Stimulated activated CD4-positive, alpha-beta T cell treated with anti-CD3 and anti-CD28 coated beads, Interleukin-1b, Interleukin-23, amount 100 ng/mL, for 4 hours (primary cell): ENCODE measurements at places on chromosomes 11 and 22.
A peak's percentile ranks its signal among the peaks of the same experiment; 100 is the strongest.

GRCh38 chr11:110434952-110435779, 5.4 kb downstream of the FDX1 start:
- DNase-seq: no peak

- DNase-seq: no peak
These were observed 28.5 kb downstream of the DCDC1 start for GRCh38 chr11:31340903-31341572.

DNA sequence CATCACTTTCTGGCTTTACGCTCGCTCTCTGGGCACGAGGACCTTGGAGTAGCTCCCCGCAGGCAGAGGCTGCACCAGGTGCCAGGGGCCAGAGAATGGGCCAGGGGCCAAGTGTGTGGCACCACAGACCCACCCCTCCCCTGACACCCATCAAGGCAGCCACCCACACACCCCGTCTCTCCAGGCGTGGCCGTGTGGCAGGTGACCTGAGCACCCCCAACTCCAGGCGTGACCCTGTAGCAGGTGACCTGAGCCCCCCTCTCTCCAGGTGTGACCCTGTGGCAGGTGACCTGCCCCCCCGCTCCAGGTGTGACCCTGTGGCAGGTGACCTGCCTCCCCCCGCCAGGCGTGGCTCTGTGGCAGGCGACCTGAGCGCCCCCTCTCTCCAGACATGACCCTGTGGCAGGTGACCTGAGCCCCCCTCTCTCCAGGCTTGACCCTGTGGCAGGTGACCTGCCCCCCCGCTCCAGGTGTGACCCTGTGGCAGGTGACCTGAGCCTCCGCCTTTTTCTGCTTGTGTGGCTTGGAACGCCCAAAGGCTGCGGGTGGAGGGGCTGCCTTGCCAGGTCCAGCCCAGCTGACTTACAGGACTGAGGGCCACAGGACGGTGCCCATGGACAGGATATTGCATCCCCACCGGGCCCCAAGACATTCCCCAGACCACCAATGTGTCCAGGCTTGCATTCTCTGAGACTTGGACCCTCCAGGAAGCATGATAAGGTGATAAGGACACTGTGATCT, 667.2 kb downstream of the BRD1 start:
- no peak for DNase-seq

- no peak for DNase-seq
These were observed 31.3 kb downstream of the SLC1A2 start for GRCh38 chr11:35388061-35388460.

- DNase-seq: no peak
These were observed 17.8 kb upstream of the TP53I11 start for GRCh38 chr11:44968510-44968909.

DNA sequence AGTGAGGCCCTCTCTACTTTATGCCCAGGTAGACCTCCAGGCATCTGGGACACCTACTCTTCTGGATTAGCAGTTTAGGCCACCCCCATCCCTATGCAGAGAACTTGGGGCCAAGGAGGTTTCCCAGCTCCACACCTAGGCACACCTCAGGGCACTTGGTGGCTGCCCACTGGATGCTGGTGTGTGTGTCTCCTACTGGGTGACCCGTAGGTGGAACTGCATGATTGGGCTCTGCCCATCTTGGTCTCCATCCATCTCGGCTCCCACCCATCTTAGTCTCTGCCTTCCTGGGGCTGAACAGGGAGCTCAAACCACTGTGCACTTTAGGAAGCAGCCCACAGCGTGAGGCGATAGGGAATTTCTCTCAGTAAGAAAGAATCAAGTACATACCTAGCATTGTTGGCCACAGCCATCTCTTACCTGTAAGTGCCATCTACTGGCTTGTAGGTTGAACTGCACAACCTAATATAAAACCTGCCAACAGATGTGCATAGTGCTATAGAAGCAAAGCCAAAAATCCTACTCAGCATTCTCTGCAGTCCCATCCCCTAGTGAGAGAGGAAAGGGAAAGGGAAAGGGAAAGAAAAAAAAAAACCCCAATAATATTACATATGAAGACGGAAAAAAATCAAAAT, 61.6 kb upstream of the PTPN5 start:
- no peak for DNase-seq

DNA sequence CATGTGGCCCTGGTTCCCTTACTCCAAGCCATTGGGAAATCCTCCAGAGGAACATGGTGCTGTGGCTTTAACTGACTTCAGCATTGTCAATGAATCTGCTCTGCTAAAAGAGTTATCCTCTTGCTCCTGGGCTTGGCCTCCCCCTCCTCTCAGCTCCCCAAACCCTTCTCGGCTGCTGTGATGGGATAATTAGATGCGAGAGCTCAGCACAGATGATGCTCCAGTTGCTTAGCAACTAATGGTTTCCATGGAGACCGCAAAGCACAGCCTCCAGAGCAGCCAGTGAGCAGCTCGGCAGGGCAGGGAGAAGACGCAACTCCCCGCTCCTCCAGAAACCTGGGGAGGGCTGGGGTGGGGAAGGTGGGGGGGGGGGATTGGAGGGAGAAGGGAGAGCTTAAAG, 2.8 kb upstream of the UPK2 start:
- DNase-seq: no peak

- DNase-seq: no peak
These were observed 21.8 kb upstream of the RNASEH2C start for GRCh38 chr11:65742353-65742752.

- DNase-seq: no peak
These were observed 5.6 kb downstream of the KLHDC7B start for GRCh38 chr22:50551160-50551752.

DNA sequence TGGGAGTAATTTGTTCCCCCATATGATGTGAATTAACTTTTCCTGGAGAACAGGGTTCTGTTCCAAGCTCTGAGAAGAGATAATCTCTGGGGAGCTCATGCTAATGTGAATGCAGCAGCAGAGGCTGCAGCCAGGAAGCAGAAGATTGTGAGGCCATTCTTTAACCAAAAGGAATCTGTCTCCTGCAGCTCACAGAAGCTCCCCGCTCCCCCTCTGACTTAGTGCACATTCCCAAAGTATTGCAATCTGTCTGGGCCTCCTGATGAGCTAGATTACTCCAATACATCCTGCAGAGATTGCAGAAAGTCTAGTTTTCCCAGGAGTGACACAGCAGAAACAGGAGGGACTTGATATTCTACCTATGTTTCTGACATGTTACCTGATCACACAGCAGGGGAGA, 420.6 kb upstream of the FAT3 start:
- no peak for DNase-seq

DNA sequence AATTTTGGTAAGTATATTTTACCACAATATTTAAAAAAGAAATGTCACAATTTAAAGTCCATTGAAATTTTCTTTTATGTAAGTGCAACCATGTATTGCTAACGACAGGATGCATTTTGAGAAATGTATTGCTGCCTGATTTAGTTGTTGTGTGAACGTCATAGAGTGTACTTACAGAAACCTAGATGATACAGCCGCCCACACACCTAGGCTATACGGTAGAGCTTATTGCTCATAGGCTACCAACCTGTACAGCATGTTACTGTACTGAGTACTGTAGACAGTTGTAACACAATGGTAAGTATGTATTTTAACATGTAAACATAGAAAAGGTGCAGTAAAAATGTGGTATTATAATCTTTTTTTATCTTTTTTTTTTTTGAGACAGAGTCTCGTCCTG, 48.1 kb downstream of the CBL start:
- DNase-seq: peak; percentile 41

DNA sequence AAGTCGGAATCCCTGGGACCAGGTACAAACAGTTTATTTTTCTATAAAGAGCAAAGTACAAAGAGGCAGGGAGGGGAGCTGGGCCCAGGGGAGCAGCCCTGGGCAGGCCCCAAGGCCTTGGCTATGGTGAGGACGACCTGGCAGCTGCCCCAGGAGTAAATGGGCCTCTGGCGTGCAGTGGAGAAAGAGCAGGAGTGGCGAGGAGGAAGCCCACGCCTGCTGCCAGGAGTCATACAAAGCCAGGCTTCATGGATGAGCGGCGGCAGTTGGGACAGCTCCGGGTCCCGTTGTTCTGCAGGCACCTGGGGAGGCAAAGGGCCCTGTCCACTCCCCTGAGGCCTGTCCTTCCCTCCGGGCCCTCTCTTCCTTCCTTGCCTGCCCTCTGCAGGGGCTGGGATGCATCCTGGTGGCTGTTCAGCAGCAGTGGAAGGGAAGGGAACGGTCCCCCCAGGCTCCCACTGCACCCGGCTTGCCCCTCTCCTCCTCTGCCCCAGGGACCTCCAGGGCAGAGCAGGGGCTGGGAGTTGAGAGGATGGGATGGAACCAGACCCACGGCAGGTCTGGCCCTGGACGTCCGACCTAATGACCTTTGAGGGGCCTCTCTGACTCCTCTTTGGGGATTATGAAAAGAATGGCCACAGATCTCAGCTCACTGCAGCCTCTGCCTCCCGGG, 11.1 kb downstream of the RAPSN start:
- DNase-seq: no peak

DNA sequence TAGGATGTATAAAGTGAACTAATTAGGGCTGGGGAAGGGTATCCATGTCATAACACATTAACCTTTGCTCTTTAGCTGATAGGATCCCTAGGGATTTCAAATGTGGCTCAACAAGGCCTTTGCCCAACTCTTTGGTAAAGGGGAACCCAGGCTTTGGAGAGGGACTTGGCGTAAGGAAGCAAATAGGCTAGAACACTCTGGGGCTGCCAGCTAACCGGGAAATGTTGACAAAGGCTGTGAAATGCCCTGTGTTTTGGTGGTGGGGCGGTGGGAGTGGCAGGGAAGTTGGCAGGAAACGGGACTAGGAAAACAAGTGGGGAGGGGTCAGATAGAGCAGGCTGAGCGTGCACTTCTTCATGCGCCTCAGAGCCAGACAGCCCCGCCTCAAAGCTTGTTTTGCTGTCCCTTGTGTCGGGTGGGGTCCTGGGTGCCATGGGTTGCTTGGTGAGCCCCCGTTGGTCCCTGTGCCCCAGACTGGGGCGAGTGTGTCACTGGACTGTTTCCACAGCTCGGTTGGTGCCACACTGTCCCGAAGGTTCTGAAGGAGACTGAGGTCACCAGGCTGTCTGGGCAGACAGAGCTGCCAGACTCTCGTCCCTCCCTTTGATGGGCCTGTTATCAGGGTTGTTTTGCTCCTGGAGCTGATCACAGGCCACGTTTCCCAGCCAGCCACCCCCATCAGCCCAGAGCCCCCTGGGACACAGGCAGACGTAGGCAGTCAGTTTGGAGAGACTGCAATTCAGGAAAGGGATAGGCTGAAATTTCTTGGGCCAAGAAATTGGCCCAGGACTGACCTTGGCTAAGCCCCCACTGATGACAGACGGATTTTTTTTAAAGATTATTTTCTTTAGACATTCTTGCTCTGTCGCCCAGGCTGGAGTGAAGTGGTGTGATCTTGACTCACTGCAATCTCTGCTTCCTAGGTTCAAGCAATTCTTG, 19.6 kb downstream of the KCTD21 start:
- no peak for DNase-seq

GRCh38 chr11:84866922-84867321, 760.2 kb downstream of the DLG2 start:
- DNase-seq: no peak

DNA sequence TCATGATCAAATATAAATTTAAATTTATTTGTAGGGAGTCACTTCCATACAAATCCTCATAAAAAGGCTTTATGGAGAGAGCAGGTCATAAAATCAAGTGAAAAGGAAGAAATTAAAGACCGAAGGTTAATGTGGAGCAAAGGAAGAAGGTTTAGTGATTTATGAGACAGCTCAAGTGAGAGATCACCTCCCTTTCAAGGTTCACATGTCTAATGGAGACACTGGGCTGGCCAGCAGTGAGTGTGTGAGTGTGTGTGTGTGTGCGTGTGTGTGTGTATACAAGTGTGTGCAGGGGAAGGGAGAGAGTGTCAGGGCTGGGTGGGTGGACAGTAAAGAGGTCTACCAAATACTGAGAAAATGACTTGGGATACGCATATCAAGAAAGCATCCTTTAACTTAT, 251.2 kb downstream of the FAT3 start:
- DNase-seq: no peak

DNA sequence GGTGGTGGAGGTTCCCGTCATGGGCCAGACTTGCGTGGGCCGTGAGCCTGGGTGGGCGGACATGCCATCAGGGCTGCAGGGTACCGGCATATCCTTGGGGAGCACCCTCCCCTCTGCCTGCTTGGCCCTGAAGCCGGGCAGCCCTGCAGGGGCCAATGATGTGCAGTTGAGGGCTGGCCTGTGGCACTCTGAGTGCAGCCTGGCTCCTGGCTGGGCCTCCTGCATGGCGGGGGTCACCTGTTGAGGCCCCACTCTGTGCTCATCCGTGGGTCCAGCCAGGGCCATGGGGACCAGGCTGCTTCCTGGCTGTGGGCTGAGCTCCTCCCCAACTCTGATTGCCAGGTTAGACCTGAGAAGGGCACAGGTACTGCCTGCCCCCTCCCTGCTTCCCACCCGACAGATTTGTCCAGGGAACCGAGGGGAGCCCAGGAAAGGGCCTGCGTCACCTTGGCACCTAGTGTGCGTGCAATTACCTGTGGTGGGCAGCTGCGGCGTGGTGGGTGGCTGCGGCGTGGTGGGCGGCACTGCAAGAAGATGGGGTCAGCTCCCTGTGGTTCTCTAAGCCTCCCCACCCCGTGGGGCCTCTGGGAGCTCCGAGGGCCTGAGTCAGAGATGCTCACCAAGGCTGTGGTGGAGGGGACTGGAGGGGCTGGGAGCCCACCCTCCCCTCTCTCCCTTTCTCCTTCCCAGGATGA, 16.2 kb downstream of the MUC6 start:
- DNase-seq: no peak

GRCh38 chr11:128399251-128400121, 187.9 kb downstream of the ETS1 start:
- no peak for DNase-seq

DNA sequence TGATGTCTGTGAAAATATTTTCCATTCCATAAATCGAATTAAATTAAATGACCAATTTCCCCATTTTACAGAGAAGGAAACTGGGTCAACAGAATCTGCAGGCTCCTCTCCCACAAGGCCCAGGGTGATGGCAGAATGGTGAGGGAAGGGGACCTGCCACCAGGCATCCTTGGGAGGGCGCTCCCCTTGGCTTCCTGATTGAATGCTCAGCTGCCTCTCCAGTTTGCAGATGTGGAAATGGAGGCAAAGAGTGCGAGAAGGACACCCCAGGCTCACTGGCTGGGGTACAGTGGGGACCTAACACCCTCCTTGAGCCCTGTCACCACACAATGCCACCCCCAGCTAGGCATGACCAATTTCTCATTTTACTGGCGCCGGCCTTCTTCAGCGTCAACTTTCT, 28.5 kb upstream of the CSNK1E start:
- DNase-seq: no peak
